Anterior cingulate cortex (tissue), 58 donors: ENCODE measurements at places on chromosomes 7 and 10.

GRCh38 chr7:150874401-150875198, 22.3 kb downstream of the AOC1 start:
- no peak for DNase-seq

DNA sequence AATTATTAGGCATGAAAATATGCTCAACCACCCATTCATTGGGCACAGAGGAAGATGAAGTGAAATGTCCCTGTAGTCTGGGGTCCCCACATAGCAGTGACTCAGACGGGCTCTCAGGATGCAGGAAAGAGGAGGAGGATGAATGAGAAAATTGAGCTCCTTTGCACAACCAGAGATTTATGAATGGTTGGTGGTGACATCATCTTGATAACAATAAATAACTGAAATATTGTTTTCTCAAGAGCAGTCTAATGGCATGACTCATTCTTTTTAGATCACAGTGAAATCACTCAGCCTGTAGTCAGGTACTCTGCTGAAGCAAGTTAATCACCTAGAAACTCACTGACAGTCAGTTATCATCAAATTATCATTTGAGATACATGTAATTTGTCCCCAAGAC, 254.1 kb downstream of the RELN start:
- no peak for DNase-seq

GRCh38 chr10:49331431-49331830, 32.5 kb downstream of the C10orf71 start:
- DNase-seq, result no peak

DNA sequence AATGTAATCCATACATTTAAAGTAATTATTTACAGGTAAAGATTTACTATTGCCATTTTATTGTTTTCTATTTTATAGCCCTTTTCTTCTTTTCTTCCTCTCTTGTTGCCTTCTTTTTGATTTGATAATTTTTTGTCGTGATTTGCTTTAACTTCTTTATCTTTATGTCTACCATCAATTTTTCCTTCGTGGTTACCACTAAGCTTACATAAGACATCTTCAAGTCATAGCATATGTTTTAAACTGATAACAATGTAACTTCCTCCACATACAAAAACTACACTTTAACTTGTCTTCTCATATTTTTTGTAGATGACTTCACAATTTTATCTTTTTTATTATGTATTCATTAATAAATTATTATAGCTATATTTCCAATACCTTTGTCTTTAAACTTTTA, 316.6 kb downstream of the PLXDC2 start:
- no peak for DNase-seq

GRCh38 chr10:14285941-14286560, 44.7 kb downstream of the FRMD4A start:
- DNase-seq, result no peak

DNA sequence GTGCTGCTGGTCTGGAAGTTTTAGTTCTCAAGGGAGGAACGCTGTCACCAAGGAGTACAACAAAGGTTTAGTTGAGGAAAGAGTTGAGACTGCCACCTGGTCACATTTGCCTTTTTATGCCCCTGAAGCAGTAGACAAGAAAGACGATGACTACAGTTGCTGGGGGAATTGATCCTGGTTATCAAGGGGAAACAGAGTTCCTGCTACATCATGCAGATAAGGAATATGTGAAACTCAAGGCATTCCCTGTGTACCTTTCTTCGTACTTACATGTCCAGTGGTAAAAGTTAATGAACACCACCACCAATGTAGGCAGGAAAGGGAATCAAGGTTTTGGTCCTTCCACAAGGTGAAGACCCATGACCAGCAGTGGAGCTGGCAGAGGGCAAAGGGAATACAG, 31.8 kb downstream of the SLC35B4 start:
- no peak for DNase-seq

DNA sequence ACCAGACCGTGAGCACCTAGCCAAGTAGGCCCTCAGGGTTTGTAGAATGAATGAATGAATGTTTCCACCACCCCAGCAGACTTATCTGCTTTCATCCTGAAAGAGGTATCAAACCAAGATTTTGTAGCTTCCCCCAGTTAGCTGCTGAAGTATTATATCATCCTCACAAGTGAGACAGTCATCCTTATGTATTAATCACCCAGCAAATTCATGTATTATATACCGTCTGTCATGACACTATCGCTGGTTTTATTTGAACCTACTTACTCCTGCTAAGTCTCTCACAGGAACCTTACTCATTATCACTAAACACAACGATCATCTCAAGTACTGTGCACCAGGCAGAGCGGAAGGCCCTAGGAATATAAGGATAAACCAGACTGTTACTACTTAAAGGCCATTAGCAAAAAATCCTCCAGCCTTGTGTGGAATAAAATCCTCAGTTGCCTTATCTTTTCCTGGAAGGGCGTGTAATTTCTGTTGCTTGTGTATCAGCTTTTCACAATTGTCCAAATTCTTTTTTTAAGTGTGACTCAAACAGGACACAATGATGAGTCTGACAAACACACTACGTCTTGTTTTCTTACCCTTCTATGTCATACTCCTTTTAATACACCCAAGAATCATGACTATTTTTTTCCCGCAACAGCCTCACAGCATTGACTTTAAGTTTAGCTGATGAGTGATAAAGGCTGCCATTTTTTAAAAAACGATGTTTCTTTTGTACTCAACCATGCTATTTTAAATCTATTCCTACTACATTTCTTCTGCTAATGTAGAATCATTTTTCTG, 176.1 kb upstream of the KLF14 start:
- DNase-seq, result no peak

DNA sequence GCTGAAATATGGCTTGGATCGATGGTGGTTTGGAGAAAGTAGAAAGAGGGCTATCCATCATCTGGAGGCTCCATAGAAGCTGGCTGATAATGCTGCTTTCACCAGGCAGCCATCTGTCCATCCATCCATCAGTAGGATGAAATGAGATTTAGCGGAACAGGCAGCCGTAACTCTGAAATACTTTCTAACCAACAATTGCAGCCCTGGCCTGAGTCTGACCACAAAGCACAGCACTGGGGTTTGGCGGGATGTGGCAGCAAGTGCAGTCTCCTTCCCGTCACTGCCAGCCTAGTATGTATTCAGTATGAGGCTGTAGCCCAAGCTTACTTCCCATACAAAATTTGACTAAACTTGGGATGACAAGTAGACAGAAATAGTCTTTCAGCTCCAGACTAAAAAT, 38.0 kb downstream of the R3HCC1L start:
- no peak for DNase-seq

GRCh38 chr7:88801046-88801445, 5.5 kb upstream of the TEX47 start:
- DNase-seq, result no peak

DNA sequence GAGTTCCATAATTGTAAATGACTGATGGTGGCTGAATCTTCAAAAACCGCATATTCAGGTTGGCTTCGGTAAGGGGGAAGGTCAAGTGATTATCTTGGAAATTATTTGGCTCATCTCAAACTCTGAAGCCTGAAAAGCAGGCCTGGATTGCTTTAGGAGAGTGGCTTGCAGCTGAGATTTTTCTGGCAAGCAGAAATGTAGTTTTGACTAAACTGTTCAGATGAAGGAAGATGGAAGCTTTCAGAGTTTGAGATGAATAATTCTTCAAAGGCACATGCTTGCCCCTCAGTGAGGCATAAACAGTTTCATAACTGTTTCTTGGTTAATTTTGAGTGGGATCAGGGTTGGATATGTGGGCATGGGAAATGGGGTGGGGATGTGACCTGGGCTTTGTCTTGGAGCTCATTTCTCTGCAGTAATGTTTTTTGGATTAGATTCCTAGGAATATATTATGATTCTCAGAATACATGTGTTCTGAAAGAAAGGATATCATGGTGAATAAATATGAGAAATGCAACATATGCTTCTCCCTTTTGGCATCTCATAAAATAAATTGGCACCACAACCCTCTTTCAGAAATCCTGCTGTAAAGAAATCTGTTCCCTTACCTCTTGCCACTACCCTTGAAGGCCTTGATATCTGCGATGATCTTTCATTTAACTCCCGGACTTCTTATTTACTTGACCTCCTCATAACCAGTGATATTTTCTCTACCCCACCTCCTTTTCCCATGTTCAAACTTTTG, 469.2 kb downstream of the ADRA2A start:
- no peak for DNase-seq

DNA sequence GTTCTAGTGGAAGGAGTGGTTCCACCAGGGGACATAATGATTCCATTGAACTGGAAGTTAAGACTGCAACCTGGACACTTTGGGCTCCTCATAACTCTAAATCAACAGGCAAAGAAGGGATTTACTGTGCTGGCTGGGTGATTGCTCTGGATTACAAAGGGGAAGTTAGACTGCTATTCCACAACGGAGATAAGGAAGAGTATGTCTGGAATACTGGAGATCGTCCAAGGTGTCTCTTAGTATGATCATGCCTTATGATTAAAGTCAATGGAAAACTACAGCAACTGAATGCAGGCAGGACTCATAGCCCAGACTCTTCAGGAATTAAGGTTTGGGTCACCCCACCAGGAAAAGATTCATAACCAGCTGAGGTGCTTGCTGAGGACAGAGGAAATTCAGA, 310.6 kb upstream of the MGMT start:
- DNase-seq, result no peak

DNA sequence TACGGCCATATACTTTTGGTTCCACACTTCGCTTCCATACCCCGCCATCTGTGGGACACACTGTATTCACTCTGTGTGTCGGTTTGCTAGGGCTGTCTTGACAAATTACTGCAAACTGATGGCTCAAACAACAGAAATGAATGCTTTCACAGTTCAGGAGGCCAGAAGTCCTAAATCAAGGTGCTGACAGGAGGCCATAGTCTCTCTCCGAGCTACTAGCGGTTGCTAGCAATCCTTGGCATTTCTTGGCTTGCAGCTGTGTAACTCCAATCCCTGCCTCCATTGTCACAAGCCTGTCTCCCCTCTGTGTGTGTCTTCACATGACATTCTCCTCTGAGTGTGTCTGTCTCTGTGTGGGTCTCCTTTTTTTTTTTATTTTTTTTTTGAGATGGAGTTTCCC, 28.9 kb upstream of the BMPR1A start:
- no peak for DNase-seq

DNA sequence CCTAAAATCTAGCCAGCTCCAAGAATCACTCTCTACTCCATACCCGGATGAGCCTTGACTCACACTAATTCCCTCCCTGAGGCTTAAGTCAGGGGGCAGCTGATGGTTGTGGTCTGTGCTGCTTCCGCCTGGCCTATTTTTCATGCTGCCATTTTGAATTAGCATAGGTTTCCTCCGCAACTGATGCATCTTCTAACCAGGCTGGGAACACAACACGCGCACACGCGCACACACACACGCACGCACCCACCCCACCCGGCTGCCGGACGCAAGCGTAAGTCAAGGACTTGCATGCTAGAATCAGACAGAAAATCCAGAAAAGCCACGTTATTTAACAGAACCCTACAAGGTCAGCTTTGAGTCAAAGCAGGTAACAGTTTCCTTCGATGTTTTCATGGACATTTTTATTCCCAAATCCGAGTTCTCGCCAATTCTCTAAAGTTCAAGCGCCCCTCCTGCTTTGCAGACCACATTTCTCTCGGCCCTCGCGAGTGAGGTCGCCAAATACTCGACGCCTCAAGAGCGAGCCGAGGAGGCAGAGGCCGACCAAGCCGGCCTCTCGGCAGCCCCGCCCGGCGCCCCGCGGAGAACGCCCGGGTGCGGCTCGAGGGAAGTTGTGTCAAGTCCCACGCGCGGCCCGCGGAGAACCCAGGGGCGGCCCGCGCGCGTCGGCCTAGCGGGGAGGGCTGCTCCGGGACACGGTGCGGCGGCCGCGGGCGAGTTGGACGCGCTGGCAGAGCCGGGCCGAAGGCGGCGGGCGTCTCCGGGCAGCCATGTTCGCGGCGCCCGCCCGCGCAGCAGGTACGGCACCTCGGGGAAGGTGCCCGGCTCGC, 961 bp downstream of the SCRN1 start:
- DNase-seq, result peak; percentile 44

DNA sequence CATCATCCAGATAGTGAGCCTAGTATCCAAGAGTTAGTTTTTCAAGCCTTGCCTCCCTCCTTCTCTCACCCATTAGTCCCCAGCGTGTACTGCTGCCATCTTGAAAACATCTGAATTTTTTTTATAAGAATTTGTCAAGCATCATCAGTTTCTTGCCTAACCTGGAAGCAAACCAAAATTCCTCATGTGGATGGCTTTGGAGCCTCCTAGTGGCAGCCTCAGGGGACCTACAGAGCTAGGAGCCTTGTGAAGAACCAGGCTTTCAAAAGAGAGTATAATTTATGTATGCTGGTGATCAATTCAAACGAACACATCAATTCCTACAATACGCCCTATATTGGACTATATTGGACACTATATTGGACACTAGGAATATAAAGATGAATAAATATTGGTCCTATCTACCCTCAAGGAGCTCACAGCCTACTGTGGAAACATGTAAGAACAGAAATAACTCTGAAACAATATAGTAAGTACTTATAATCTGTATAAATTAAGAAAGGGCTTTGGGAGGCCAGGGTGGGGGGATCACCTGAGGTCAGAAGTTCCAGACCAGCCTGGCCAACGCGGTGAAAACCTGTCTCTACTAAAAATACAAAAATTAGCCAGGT, 63.4 kb downstream of the HPSE2 start:
- DNase-seq, result peak; percentile 3

GRCh38 chr7:129188372-129188891, at the start of gene SMO:
TSS of gene SMO (plus strand) at chr7:129188633. CDS start at chr7:129189152, 519 bp downstream.
- DNase-seq, result peak; percentile 22

DNA sequence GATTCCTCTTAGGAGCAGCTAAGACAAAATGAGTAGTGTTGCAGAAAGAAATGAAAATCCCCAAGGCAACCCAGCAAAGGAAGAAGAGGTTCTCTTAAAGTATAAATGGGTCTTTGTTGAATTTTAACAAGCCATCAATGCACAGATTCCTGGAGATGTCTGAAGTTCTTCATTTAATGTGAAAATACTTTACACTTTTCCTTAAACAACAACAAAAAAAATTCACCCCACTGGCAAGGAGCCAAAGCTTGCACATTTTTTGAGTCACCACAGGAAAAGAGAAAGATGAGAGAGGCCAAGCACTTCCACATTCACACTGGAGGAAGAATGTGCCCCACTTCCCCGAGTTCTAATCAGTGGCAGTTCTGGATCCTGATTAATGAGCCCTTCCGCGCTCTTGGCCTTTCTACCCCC, 286.4 kb upstream of the MEOX2 start:
- DNase-seq, result no peak

DNA sequence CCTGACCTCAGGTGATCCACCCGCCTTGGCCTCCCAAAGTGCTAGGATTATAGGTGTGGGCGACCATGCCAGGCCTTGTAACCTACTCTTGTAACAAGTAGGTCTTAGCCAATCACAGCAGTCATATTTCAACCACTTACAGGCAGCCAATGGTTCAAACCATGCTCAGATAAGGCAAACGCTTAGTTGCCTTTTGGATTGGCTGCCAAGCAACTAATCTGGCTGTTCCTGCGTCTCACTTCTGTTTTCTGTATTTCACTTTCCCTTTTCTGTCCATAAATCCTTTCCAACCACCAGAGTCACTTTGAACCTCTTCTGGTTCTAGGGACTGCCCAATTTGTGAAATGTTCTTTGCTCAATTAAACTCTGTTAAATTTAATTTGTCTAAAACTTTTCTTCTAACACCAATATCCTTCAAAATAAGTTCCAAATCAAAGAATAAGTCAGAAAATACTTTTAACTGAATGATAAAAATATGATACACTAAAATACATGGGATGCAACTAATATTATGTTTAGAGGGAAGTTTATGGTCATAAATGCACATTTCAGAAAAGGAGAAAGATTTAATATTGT, 19.1 kb upstream of the PRF1 start:
- DNase-seq, result no peak
